Fibroblast of the aortic adventitia (primary cell): ENCODE measurements at places on chromosomes 12 and 14. TPM values are rescaled to one million over a fixed set of nuclear protein-coding genes. Genes with fewer than 3 reads are reported as not detected.

Gene SPIC
- not detected in 2 replicates for total RNA-seq

Gene PPP2R5C
- total RNA-seq: 114 and 137 TPM in 2 replicates

Gene RDH16
- 0.09 TPM in 1 of 2 replicates, not detected in the other for total RNA-seq

Gene SLC5A8
- not detected in 2 replicates for total RNA-seq

Gene RGS6
- total RNA-seq: not detected in 2 replicates

Gene TTC6
- 0.16 and 0.36 TPM in 2 replicates for total RNA-seq

Gene NXPH4
- 1.9 and 2.4 TPM in 2 replicates for total RNA-seq

DNA sequence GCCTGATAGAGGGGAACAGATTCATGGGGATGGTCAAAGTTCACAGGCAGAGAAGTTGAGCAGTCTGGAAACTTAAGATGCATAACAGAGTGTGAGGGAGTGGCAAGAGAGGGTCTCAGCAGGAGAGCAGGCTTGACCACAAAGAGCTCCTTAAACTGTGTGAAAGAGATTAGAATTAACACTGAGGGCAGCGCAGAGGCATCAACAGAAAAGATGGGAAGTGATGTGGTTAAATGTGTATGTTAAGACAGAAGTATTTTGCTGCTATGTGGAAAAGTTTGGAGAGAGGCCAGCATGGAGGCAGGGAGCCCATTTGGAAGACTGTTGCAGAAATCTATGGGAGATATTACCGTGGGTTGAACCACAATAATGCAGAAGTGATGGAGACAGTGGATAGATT lies 122.7 kb upstream of the LMNTD1 start:
- no peak for DNase-seq

DNA sequence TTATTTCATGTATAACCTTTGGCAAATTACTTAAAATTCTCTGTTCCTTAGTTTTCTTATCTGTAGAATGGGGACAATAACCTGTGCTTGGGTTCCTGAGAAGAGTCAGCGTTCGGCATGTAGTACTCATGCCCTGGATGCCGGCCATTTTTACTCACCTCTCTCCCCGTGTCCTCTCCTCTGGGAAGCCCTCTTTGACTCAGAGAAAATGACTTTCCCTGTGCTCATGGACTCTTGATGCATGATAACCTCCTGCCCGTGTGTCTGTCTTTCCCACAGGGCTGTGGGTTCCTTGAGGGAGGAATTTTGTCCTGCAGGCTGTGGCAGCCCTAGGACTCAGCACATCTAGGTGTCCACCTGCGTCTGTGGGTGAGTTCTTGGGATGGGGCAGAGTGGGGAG lies 5.8 kb upstream of the C1RL start:
- DNase-seq: no peak

DNA sequence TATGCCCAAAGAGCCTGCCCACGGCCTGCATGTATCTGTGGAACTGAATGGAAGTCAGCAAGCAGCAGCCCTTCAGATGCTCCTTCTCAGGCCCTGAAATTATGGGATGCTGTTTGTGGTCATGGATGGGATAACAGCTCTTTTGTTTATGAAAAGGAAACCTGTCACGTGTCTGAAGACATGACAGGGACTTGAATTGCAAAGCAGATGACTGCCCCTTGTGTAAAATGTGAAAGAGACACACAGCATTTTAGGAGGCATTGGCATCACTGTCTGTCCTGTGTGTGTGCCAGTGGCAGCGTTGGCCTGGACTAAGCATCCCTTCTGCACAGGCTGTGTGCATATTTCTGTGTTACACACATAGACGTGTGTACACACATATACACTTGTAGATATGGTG lies 192.1 kb downstream of the VRK1 start:
- no peak for DNase-seq

GRCh38 chr12:110726028-110726427 lies 16.7 kb downstream of the PPP1CC start:
- no peak for DNase-seq

DNA sequence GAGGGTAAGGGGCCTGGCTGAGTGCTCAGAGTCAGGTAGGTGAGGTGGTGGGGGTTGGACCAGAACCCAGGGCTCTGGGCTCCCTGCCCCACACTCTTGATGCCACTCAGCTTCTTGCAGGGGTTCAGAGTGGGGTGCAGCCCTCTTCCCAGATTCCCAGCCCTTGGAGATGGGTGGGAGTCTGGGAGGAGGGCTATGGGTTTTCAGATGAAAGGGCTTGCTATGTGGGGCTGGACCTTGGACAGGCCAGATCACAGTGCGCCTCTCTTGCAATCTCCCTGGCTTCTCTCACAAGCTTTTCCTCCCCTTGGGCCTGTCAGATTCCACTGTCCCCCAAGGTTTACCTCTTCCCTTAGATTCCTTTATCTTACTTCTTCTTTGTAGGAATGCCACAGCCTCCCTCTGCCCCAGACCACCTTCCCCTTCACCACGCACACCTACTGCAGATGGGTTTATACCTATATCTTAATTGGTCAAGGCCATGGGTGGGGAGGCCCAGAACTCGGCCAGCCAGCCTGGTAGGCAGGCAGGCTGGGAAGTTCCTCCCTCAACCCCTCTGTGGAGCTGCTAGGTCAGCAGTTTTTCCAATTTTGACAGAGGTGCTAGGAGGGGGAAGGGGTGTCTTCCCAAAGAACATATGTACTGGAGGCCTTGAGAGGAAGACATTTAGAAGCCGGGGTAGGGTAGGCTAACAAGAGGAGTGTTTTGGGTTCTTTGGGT lies 1.4 kb downstream of the NYNRIN start:
- no peak for DNase-seq

GRCh38 chr12:107092669-107093416 lies 506 bp downstream of the CRY1 start:
- DNase-seq: peak; percentile 49

- DNase-seq: peak; percentile 44
These were observed 40.5 kb downstream of the ESR2 start for GRCh38 chr14:64253672-64254071.

DNA sequence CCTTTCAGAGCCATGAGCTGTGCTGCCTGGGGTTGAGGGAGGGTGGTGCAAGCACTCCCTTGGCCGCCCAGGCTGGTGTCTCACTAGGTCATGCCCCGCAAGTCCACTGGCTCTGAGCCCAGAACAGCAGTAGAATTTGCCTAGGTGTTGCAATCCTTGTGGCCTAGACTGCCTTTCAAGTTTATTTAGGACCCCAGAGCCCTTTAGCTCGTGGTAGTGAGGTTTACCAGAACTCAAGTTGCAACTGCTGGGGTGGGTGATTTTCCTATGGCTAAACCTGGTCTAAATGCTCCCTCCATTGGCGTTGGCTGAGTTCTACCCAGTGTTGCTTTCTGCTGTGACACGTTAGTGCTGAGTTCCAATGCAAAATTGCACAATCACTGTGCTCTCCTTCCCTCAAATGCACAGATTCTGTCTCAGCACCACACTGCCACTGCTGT lies 287.2 kb downstream of the BCAT1 start:
- DNase-seq: peak; percentile 78

DNA sequence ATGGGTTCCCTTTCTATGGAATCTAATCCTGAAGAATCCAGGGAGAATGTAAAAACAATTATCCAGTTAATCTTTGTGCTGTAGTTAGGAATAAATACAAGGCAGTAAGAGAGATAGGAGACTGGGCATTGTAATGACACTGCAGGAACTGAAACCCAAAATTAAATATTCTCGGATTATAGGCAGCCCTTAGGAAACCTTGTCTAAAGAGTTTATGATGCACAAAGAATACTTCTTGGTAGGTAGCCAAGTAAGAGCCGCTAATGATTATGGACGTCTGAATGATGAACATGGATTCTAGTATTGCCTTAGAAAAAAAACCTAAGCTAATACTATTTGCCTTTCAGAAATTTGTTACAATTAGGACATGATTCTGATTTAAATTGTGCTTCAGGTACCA lies 165.4 kb upstream of the LRIG3 start:
- DNase-seq: no peak

GRCh38 chr12:53180931-53181645 lies 363 bp upstream of the CSAD start:
- peak; percentile 67 for DNase-seq

GRCh38 chr12:11171969-11172675 lies 1.1 kb downstream of the SMIM10L1 start:
- peak; percentile 42 for DNase-seq

GRCh38 chr14:72920008-72920407 lies 6.3 kb upstream of the DCAF4 start:
- DNase-seq: no peak

GRCh38 chr12:38872561-38872960 lies 32.8 kb downstream of the CPNE8 start:
- DNase-seq: no peak

GRCh38 chr14:36852981-36853691 lies 191.5 kb downstream of the PAX9 start:
- DNase-seq: peak; percentile 53

DNA sequence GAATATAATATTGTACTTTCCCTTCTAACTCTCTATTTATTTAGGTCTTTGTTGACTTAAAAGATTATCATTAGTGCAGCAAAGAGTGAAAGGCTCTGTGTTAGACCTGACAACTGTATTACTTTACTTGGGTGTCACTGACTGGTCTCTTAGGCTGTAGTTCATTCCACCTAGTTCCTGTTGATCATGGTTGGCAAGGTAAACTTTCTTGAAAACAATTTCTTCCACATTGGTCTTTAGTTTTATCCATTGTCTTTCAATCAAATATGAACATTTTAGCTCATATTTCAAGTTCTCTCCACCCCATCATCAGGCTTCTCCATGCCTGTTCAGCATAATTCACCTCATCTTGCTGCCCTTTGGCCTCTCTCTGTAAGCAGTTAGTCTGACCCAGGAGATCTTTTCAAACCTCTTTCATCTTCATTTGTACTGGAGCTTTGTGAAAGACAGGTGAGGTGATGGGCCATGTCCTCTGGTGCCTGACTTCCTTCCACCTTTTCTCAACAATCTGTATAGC lies 32.1 kb upstream of the PPM1H start:
- no peak for DNase-seq

GRCh38 chr14:64516969-64517368 lies 12.4 kb downstream of the ZBTB1 start:
- DNase-seq: no peak

DNA sequence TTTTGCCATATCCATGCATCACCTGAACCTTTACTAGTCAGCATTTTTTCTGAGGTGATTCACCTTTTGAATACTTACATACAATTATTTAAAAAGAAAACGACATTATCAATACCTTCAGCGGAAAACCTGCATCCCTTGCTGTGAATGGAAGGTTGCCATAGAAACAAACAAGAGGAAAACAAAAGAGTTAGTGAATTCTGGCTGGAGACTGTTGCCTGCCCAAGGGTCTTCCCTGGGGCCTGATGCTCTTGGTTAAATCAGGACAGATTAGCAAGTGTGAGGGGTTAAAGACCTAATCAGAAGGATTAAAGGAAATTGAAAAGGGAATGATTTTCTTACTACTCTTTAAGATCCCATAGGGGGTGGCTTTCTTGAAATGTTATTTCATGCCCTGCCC lies 96.0 kb upstream of the WSCD2 start:
- no peak for DNase-seq

GRCh38 chr12:124449623-124450375 lies 117.6 kb downstream of the NCOR2 start:
- no peak for DNase-seq

DNA sequence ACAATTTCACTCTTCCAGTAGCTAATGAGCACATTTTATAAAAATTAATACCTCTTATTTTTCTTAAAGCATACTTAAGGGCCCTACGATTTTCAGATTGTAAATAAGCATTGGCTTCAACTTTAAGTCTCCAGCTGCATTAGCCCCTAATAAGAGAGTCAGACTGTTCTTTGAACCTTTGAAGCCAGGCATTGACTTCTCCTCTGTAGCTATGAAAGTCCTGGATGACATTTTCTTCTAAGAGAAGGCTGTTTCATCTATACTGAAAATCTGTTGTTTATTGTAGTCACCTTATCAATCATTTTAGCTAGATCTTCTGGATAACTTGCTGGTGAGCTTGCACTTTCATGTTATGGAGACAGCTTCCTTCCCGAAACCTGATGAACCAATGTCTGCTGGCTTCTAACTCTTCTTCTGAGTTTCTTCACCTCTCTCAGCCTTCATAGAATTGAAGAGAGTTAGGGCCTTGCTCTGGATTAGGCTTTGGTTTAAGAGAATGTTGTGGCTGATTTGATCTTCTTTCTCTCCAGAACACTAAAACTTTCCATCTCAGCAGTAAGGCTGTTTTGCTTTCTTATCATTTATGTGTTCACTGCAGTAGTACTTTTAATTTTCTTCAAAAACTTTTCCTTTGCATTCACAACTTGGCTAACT lies 377.1 kb upstream of the RGS6 start:
- no peak for DNase-seq

DNA sequence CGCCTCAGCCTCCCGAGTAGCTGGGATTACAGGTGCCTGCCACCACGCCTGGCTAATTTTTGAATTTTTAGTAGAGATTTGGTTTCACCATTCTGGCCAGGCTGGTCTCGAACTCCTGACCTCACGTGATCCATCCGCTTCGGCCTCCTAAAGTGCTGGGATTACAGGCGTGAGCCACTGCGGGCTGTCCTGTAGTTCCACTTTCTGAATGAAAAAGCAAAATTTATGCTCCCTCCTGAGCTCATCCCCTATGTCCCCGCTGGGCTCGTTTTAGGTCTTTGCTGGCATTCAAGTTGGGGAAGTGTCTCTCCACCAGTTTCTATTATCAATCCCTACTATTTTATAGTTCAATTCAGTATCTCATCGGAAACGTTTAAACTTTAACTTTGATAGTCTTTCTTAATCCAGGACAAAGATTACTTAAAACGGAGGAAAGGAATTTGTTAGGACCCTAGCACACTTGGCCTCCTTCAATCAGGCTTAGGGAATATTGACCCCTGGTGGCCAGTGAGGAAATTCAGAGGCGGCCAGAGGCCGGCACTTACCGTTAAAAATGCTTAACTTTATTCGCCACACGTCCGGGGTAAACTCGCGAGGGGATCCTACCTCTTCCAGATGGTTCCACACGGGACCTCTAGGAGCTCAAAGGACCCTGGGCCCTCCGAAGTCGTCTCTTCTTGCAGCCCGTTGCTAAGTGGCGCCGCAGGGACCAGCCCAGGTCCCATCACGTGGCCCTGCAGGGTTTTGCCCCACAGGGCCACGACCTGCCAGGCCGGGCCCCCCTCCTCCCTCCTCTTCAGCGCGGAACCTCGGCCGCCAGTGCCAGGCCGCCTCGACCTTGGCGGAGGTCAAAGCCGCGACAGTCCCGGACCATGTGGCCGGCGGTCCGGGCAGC lies 11.4 kb upstream of the DNAL1 start:
- peak; percentile 83 for DNase-seq

DNA sequence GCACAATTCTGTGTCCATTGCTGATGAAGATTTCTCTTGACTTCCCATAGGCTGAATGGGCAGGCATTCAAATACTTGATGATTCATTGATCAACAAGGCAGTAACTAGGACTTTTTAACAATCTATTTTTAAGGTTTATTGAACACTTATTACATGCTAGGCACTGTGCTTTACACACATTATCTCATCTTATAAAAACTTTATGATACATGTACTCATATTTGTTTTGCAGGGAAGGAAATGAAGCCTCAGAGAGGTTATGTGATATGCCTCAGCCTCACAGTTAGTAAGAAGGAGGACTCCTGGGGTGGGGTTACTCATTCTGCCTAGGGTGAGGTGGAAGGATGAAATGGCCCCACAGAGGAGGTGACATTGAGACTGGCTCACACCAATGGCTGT lies 12.9 kb upstream of the EMP1 start:
- peak; percentile 51 for DNase-seq
